ENCODE measurements at places on chromosomes 12 and 14.

DNA sequence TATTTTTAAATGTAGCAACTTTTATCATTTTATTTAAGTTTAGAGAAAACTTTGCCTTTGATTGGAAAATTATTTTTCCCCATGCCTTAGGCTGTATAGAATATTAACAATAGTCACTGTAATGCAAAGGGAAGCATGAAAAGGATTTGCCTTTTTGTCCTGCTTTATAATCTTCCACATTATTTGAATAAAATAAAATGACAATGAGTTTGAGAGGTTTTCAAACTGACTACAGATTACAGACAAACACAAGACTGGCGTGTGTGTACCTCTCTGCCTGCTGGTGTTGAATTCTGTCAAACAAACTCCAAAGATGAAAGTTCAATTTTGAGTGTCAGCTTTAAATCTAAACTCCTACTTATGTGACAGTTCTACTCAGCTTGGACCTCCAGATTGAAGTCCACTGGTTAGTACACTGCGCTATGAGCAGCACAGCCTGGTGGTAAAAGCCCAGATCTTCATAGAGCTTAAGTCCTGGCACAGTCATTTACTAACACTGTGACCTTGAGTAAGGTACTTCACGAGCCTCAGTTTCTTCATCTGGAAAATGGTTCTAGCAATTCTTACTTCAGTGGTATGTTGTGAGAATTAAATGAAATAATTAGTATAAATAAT lies 98.3 kb upstream of the CPNE8 start:
- DNase-seq = peak; percentile 2

- peak; percentile 35 for DNase-seq
Observed at GRCh38 chr14:24367514-24368211, at the start of gene NFATC4. Gene NFATC4 (plus strand): TSS chr14:24368184. CDS start chr14:24368341, 157 bp downstream.

- no peak for DNase-seq
Observed at GRCh38 chr12:108289350-108290161, 49.6 kb downstream of the CMKLR1 start.

- peak; percentile 74 for DNase-seq
Observed at GRCh38 chr12:94941440-94941862, 62.0 kb downstream of the NDUFA12 start.

GRCh38 chr14:73422515-73422914 lies 35.8 kb downstream of the NUMB start:
- no peak for DNase-seq

GRCh38 chr12:108930756-108931155 lies 50.9 kb downstream of the DAO start:
- no peak for DNase-seq

DNA sequence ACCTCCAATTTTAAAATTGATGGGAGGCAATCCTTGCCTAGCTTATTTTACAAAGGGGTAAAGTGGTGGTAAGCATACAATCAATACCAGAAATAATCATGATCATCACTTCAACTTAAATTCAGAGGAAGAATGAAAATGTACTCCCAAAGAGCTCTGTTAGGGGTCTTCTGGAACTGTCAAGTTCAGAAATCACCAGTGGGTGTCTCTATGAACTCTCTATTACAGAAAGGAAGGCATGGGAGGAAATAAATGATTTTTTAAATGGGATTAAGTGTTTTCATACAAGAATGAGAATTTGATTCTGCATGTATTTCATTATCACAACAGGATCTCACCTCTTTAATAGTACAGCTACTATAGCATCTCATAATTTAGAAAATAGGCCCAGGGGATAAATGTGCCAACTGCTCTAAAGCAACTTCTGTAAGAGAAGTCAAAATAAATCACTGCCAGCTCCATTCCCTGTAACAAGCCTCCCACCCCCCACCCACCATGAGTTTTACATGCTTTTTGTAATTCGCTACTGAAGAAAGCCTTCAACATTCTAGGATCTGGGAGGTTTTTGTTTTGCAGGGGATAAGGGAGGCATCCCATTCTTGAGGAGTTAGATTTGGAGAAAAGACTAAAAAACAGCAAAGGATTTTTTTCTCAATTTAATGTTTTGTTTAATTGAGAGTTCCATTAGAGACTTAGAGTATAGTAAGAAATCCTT lies 9.7 kb downstream of the DCP1B start:
- no peak for DNase-seq

DNA sequence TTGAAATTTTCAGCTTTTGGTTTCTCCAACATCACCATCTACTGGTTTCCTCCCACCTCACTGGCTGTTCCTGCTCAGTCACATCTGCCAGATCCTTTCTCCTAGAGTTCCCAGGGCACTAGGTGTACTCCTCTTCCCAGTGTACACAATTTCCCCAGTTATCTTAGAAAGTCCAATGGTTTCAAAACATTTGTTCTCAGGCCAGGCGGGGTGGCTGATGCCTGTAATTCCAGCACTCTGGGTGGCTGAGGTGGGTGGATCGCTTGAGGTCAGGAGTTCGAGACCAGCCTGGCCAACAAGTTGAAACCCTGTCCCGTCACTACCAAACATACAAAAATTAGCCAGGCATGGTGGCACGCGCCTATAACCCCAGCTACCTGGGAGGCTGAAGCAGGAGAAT lies 60.7 kb downstream of the SPPL3 start:
- DNase-seq = no peak

DNA sequence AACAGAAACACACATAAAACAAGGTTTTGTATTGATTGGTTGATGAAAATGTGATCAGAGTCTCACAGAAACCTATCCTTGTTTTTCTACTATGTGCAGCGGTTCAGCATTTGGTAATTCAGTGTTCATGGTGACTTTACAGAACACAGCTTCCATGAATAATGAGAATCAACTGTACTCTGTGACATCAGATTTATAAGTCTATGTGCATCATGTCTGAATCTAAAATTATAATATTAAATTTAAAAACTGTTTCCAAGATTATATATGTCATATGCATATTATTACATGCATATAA lies 104.3 kb downstream of the SLC16A7 start:
- DNase-seq = no peak

DNA sequence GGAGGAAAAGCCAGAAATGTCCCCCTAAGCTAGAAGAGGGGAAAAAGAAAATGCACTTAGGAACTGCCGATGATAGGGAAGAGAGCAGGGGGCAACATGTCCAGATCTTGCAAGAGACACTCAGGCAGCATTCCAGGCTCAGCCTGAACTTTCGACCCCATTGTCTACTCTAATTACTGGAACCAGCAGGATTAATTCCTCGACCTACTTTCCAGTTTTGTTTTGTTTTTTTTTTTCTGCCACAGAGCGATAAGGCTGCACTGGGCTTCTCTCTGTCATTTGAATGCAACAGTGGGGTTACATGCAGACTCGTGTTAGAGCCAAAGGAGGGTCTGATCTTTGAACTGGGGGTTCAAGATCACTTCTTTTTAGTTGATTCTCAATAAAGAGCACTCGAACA lies 68.7 kb upstream of the MED13L start:
- no peak for DNase-seq

DNA sequence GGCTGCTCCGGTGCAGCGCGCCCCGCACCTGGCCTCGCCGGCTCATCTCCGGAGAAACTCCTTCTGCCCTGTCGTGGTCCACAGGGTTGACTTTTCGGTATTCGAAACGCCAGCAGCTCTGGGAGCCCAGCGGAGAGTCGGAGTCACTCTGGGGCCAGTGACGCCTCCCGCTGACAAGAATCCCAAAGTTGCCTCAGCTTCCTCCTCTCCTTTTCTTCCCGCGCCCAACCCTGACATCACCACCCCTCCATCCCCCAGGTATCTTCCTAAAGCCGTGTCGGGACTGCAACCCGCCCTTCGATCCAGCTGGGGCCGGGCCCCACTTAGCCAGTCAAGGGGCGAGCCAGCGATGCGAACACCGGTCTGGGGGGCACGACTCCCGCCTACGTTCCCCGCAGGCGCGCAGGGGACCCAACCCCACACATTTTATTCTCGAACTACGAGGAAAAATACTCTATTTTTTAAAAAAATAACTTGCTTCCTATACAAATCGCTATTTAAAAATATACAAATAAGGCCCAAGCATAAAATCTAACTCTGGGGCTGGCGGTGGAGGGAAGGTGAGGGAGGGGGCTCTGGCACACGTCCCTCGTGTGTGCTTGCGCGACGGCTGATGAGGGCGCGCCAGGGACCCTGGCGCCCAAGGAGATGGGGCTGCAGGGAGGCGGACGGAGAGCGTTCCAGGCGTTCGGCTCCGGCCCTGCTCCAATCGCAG lies 2.1 kb downstream of the NKX2-8 start:
- DNase-seq = no peak

- DNase-seq = no peak
Observed at GRCh38 chr14:61435563-61436337, 114.4 kb downstream of the PRKCH start.

GRCh38 chr12:55738123-55739024 lies 4.5 kb upstream of the GDF11 start:
- DNase-seq = peak; percentile 91

- no peak for DNase-seq
Observed at GRCh38 chr14:73753124-73753886, 39.1 kb upstream of the PNMA1 start.

DNA sequence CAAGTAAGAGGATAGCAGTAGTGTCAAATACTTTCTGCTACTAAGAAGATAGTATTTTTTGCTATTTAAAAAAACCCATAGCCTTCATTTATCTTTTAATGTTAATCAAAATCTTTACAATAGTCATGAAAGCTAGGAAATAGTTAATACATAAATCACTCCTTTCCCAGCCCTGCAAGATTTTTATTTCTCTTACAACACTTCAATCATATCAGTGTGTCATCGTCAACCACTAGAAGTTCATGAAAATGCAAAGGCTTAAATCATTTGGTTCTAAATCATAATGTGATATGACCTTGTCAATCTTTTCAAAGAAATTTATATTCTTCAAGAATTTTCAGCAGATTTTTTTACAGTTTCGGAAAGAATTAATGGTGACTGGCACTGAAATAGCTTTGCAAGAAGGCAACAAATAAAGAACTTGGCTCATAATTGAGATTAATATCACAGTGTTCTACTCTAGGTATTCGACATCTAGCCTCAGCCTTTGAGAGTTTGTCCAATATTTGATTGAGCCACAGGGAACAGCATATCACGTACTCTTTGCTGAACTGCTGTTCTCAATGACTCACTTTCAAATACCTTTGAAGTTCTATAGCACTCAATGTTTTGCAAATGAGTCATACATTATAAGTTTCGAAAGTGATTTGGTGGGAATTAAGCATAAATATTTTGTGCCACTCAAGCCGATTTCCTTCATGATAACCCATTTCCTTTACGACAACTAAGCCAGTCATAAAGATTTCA lies 384.0 kb upstream of the FOXG1 start:
- peak; percentile 72 for DNase-seq

DNA sequence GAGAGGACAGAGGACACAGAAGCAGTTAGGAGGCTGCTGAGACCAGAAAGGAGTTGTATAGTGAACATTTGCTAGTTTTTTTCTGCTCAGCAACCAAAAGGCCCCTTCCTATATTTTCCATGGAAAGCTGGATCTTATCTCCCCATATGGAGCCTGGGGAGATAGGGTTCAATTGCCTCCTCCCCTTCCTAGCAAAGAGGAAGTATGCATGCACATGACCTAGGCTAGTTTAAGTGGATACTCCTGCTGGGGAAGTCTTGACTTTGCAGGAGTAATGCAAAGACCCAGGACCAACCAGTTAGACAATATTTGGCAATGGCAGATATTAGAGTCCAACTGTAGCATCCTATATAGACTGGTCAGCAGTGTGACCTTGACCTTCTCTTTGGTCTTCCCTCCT lies 15.1 kb downstream of the CHD8 start:
- DNase-seq = no peak

DNA sequence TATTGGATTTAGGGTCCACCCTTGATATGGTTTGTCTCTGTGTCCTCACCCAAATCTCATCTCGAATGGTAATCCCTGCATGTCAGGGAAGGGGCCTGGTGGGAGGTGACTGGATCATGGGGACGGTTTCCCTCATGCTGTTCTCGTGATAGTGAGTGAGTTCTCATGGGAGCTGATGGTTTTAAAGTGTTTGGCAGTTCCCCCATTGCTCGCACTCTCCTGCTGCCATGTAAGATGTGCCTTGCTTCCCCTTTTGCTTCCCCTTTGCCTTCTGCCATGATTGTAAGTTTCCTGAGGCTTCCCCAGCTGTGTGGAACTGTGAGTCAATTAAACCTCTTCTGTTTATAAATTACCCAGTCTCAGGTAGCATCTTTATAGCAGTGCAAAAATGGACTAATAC lies 118.3 kb downstream of the VRK1 start:
- no peak for DNase-seq

DNA sequence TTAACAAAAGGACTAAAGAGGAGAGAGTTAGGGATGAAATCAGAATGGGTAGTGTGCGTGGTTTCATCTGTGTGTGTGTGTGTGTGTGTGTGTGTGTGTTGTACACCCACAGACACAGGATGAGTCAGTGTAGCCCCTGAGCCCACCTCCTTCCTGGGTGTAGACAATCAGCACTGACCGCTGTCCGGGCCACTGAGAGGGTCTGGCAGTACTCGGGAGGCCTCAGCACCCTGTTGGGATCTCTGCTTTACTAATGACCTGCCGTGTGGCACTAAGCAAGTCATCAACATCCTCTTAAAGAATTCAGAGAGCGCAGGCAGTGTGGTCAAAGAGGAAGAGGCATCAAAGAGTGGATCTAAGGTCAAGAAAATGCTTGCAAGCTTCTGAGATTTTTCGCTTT lies 112.6 kb downstream of the PRMT8 start:
- DNase-seq = no peak

DNA sequence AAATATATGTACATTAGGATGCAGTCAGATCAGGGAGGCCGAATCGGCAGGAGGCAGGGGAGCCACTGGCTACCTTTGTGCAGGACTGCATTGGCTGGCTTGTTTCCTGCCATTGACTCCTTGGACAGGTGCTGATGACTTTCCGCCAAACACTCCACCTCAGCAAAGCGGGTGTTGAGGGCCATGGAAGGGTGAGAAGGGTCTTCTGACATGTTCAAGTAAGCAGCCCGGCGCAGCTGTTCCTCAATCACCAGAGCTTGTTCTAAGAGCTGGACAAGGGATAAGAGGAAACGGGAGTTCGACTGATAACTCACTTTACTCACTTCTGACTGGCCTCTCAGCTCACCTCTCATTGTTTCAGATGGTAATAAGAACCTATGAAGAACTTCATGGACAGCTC lies 4.9 kb upstream of the NOP2 start:
- DNase-seq = no peak
